Activated naive CD4-positive, alpha-beta T cell treated with Interleukin-2 at 50 U/mL for 16 hours (primary cell): ENCODE measurements at places on chromosomes 11 and 22.
A peak's percentile ranks its signal among the peaks of the same experiment; 100 is the strongest.

GRCh38 chr11:121329781-121330395 lies 37.3 kb downstream of the SC5D start:
- DNase-seq: no peak

GRCh38 chr11:60303661-60304060 lies 23.2 kb downstream of the MS4A4A start:
- no peak for DNase-seq

- DNase-seq: no peak
Observed at GRCh38 chr22:17694752-17695151, 56.2 kb downstream of the BCL2L13 start.

GRCh38 chr11:19723572-19724342 lies 11.1 kb downstream of the NAV2 start:
- peak; percentile 41 for DNase-seq

DNA sequence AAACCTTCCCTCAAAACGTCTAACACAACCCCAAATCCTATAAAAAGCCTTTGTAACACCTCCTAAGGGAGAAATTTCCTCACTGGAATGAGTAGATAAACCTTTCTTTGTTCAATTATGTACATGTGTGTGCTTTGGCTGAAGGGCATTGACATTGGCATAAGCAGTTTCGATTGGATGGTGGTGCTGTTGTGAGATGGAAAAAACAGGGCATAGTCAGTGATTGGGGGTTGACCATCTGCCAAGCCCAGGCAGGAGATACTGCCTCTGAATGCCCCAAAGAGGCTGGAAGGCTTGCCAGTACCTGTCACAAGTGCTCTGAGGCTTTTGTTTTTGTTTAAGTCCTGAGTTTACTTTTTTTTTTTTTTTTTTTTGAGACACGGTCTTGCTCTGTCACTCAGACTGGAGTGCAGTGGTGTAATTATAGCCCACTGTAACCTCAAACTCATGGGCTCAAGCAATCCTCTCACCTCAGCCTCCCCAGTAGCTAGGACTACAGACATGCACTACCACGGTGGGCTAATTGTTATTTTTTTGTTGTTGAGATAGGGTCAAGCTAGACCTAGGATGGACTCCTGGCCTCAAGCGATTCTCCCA lies 1.2 kb upstream of the CCDC117 start:
- no peak for DNase-seq

DNA sequence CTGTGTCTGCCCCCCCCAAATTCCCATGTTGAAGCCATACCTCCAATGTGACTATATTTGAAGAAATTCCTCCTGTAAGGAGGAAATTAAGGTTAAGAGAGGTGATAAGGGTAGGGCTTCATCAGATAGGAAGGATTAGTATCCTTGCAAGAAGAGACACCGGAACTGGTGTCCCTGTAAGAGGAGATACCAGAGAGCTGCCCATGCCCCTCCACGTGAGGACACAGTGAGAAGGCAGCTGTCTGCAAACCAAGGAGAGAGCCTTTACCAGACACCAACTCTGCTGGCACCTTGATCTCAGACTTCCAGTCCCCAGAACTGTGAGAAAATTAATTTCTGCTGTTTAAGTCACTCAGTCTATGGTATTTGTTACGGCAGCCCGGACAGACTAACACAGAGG lies 109.3 kb downstream of the ARFGAP2 start:
- DNase-seq: no peak

- DNase-seq: no peak
Observed at GRCh38 chr11:639332-639955, 2.4 kb downstream of the DRD4 start.

- DNase-seq: no peak
Observed at GRCh38 chr11:115017529-115017928, 339.2 kb downstream of the NXPE2 start.

- no peak for DNase-seq
Observed at GRCh38 chr11:126329644-126330211, 25.8 kb upstream of the ST3GAL4 start.

DNA sequence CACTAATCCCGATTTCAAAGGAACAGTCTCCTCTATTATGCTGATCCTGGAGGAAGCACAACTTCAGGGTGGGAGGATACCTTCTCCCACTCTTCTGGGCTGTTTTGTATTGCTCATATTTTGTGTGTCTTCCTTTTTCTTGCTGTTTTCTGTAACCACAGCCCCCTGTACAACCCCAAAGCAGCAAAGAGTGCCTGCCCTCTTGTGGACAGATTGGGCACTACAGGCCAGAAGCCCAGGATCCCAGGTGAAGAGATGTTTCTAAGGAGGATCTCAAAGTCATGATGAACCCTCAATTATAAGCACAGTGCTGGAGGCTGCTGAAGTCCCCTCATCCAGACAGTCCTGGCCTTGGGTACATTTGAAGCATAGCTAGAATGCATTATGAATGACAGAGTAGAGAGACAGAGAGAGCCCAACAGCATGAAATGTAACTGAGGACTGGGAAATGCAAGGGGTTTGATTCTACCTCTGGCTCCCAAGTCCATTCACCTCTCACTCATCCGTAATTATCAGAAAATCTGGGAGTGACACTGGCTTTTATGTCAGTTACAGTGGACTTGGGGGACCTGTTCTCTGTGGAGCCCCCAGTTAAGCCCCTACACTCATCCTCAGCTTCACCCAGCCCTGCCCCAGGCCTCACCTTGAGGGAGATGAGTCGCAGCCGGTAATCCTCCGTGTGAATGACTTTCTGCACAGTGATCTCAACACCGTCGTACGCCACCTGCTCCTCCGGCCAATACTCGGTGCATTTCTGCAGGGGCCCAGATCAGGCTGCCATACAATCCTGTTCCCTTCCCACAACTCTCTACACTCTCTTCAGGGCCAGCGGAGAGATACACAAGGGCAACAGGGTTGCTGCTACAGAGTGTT lies 6.2 kb upstream of the IGSF22 start:
- DNase-seq: peak; percentile 77

GRCh38 chr11:64318766-64319761 lies 1.1 kb downstream of the PRDX5 start:
- DNase-seq: no peak

DNA sequence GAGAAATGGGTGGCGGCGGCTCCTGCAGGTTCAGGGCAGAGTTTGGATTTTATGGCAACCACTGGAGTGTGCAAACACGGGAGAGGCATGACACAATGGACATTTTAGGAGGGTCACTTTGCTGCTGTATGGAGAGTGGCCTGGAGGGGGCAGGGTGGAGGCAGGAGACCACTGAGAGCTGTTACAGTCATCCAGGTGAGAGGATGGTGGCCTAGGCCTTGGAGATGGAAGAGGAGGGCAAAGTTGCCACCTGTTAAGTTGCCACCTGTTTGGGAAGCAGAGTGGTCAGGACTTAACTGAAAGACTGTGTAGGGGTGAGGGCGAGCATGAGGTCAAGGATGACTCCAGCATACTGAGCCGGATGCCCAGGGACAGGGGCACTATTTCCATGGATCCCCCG lies 2.3 kb upstream of the RAD9A start:
- peak; percentile 65 for DNase-seq

GRCh38 chr11:83818349-83818748 lies 532.2 kb upstream of the CCDC90B start:
- no peak for DNase-seq

DNA sequence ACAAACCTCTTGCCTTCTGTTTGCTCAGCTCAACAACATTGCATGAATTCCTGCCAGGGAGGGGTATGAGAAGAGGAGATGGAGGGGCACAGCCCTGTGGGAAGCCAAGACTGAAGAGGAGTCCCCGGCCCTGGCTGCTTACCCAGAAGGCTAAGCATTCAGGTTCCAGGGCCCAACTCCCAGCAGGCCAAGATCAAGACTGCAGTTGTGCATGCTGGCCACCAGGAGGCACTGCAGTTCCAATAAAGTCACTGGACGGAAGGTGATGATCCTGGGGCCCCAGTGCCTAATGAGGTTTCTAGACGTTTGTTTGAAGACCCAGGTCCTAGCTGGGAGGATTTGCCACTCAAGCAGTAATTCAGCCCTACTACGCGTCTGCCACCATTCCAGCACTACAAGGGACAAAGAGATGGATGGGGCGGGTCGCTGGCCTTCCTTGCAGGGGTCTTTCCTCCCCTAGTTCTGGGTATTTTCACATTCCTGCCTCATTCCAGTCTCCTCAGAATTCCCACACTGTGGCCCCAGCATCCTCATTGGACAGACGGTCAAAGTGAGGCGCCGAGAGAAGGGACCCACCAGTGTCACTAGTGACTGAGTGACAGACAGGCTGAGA lies 23.6 kb downstream of the ALX4 start:
- peak; percentile 55 for DNase-seq

DNA sequence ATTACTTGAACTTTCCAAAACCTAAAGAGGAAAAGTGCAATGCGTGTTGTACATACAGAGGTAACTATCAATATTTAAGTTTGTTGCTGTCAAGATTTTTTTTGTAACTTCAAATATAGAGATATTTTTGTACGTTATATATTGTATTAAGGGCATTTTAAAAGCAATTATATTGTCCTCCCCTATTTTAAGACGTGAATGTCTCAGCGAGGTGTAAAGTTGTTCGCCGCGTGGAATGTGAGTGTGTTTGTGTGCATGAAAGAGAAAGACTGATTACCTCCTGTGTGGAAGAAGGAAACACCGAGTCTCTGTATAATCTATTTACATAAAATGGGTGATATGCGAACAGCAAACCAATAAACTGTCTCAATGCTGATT lies 2.1 kb downstream of the ADM start:
- DNase-seq: no peak

GRCh38 chr11:102572554-102573220 lies 42.1 kb upstream of the MMP7 start:
- DNase-seq: no peak
